ENCODE measurements at places on chromosomes 16 and 17.

GRCh38 chr16:84193480-84193879 lies 2.5 kb downstream of the ADAD2 start:
- DNase-seq, result no peak

GRCh38 chr17:42230225-42230624 lies 35.9 kb upstream of the GHDC start:
- DNase-seq, result no peak

DNA sequence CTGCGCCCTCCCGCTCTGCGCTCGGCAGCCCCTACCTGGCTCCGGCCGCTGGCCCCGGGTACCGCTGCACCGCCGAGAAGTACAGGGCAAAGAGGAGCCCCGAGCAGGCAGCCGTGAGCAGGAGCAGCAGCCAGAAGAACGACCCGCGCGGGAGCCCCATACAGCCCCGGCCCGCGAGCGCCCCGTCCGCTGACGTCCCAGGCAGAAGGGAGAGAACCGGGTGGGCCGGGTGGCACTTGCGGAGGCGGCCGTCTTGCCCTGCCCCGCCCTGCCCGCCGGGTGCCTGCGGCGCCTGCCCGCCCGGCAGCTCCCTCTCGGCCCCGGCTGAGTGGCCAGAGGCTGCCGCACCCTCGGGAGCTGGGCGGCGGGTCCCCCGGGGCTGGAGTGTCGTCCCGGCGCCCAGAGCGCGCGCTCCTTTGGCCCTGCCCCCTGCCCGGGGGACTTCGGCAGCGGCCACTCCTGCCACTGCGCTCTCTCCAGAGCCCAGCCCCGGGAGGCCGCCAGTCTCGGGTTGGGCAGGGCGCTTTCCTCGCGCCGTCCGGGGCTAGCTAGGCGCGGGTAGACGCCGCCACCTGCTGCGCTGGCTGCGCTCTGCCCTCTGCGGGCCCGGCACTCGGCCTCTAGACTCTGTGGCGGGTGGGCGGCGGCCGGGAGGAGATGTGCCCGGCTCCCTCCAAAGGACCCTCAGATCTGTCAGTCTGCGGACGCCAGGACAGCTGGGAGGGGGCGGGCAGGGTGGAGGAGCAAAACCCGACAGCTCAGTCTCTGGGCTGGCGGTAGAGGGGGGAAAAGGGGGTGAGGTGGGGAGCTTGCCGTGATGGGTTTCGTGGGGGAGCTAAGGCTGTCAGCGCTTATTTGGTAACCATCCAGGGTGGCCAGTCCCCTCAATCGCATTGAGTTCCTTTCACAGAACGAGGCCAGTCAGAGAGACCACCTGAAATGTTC lies at the start of gene ST6GALNAC2:
ST6GALNAC2 (minus strand) TSS at position 212 of the 945 bp plus-strand sequence; CDS start at position 160, 52 bp downstream.
- peak; percentile 47 for DNase-seq

DNA sequence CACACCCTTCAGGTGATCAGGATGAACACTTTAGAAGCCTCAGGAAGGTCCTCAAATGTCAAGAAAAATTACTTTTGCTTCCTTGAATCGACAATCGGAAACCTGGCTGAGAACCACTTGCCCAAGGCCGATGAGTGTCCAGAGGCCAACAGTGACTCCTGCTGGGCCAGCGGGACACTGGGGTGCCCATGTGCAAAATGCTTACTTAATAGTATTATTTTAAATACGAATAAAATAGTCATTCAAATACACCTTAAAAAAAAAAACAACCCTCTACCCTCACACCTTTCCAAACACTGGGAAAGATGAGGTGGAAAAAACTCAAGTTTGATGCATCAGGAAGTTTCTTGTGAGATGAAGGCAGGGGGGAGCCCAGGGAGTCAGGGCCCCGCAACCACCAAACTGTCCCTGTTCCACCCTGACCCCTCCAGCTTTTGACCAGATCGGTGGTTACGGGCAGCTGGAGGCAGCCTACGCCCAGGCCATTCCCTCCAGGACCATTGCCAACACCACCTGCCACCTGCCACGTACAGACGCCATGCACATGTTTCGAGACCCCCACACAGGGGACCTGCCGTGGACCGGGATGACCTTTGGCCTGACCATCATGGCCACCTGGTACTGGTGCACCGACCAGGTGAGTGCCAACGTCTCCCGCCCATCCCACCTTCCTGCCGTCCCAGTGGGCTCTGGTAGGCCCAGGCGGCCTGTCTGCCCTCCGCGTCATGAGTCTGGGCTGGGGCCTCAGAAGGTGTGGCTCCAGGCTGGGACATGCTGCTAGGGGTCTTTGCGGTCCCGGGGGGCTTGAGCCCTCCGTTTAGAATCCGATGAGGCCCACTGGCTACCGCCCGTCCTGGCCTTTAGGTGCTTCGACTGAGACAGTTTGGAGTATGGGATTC lies 18.9 kb downstream of the SLC5A10 start:
- DNase-seq, result no peak

DNA sequence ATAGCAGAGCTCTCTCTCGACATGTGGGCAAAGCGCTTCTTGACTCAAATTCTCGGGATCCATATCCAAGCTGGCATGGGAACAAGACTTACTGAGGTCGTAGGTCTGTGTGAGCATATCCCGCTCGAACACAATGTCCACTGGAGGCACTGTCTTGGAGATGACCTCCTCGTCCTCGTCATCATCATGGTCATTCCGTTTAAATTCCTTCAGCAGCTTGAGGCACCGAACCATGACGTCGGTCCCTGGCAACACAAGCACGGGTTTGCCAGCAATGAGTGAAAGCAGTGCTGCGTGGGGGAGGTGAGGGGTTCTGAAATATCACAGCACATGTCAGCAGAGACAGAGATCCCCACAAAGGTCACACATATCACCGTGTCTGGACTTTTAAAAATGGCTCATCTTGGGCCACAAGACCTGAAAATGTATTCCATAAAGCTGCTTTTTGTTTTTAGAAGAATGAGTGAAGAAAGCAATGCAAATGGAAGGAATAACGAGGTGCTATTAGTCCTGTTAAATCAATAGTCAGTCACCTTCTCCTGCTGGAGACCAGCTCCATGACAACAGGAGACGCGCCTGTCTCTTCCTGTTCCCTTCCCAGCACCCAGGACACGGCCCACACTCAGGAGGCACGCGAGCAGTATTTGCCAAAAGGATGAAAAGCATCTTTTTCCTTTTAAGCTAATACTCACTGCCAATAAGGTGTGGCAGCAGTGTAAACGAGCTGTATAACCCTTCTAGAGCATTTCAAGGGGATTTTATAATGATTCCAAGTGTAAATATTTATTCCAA lies 37.9 kb downstream of the GTF3C1 start:
- DNase-seq, result no peak

DNA sequence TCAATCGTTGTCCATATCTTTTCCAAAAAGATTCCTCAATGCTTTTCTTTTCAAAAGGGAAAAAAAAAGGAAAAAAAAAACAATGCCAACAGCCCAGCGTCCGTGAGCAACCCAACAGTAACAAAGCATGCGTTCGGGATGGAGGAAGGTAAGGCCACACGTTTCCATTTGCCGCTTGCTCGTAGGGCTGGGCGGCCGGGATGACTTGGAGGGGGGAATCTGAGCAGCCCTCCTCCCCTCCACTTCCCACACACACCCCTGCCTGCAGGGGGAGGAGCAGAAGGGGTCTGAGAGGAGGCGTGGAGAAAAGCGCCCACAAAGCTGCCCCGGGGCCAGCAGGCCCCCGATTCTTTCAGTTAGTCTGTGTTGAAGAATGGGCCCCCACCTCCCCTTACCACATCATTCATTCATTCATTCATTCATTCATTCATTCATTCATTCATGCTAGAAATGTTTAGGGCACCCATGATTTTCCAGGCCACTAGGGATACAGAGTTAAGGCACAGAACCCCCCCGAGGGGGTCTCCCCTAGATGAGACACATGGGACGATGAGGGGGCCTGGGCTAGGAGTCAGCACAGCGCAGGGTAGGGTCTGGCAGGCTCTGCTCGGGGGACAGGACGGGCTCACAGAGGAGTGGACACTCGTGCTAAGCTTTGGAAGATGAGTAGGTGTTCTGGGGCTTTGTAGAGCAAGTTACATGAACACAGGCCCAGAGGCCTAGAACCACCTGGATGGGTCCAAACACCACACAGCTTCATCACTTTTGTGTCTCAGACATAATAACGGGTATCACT lies 10.9 kb upstream of the TBX2 start:
- no peak for DNase-seq

GRCh38 chr17:55391244-55391757 lies 30.3 kb downstream of the MMD start:
- DNase-seq, result no peak

GRCh38 chr16:11088074-11088730 lies 143.8 kb downstream of the CLEC16A start:
- peak; percentile 36 for DNase-seq

DNA sequence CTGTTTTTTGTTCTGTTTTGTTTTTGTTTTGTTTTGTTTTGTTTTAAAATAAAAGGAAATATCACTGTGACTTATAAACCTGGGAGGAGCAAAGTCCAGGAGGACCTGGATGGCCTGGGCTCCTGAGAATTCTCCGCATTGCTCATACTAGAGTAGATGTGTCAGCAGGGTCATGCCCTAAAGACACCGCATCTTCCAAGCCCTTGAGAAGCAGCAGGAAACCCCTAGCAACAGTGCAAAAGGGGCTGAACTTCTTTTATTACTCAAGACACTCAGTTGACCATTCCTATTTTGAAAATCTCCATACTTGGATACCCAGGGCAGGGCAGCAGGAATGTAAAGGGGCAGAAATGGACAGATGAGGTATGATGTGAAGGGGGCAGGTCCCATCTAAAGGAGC lies 51.8 kb downstream of the SYT17 start:
- DNase-seq, result no peak

- no peak for DNase-seq
Measured at GRCh38 chr17:53749178-53749577, 73.5 kb upstream of the KIF2B start.

- DNase-seq, result no peak
Measured at GRCh38 chr17:8332688-8333087, 7.0 kb upstream of the ODF4 start.

DNA sequence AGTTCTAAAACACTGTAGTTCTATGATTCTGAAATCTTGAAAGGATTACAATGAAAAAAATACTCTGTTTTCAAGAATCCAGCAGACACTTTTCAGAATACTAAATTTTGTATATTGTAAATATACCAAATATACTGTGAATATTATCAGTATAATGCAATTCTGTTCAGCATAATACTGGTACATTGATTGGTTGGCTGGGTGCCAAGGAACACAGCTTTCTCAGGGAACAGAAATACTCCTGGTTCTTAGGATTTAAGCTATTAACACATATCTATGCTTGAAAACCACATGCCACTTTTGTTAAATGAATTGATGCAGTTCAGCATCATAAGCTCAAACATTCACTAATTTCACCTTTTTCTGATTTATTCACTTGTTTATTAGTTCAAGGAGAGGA lies 2.5 kb upstream of the GINS3 start:
- DNase-seq, result no peak
